H9 (cell line): ENCODE measurements at places on chromosomes 7 and 10. TPM values are rescaled to one million over a fixed set of nuclear protein-coding genes. Genes with fewer than 3 reads are reported as not detected.

The SDK1 gene
- total RNA-seq: 8.4 and 8.7 TPM in 2 replicates

DNA sequence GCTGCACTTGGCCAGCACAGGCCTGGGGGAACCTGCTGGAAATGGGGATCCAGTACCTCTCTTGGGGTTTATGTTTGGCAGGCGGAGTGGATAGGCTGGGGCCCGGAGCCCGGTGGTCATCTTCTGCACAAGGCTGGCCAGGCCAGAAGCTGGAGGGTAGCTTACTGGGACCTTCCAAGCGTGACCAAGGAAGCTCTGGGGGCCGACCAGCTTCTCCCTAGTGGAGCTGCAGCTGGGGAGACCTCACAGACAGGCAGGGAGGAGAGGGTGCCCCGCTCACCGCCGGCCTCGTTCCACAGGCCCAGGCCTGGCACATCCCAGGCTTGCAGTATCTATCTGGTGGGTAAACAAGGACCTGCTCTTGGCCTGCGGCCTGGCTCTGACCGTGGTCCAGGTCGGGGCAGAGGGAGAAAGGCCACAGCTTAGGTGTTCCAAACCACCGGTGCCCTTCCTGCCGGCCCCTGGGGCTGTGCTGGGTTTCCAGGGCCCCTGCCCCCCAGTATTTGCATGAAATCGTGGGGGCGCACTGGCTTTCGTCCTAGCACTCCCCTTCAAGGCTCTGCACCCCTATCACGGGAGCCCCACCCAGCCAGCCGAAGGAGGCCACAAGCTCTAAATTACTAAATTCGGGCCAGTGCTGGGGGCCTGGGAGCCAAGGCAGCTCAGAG, 1.5 kb upstream of the ELFN1 start:
- H3K4me1 ChIP-seq: no peaks in the 10 kb centered on the region
- peak overlapping the region; percentile 81 for H3K4me3 ChIP-seq
- H3K36me3 ChIP-seq: no peaks in the 10 kb centered on the region

The HTR5A gene
- not detected in 2 replicates for total RNA-seq

GRCh38 chr10:101995451-101996063, 60.4 kb downstream of the ARMH3 start:
- H3K4me1 ChIP-seq: no peaks in the 10 kb centered on the region
- H3K4me3 ChIP-seq: no peak overlapping the region
- H3K27ac ChIP-seq: no peak overlapping the region
- no peak for DNase-seq

The IGF2BP3 gene
- 180 and 197 TPM in 2 replicates for total RNA-seq

- no peak for DNase-seq
- no peak overlapping the region for H3K4me3 ChIP-seq
- H3K4me1 ChIP-seq: no peaks in the 10 kb centered on the region
- no peaks in the 10 kb centered on the region for H3K27me3 ChIP-seq
- peaks cover 4% of the 10 kb centered on the region; the same call in 2 of the 3 replicates for H3K36me3 ChIP-seq
These were observed 46.1 kb upstream of the ZNF33B start for GRCh38 chr10:42684517-42684916.

The FANK1 gene
- total RNA-seq: 0.39 and 0.68 TPM in 2 replicates

The MRLN gene
- not detected in 2 replicates for total RNA-seq

- H3K27ac ChIP-seq: no peak overlapping the region
- H3K4me1 ChIP-seq: no peaks in the 10 kb centered on the region
- H3K4me3 ChIP-seq: no peak overlapping the region
- no peak for DNase-seq
- no peaks in the 10 kb centered on the region for H3K27me3 ChIP-seq
- H3K36me3 ChIP-seq: no peaks in the 10 kb centered on the region
These were observed 474.1 kb upstream of the STEAP1 start for GRCh38 chr7:89680161-89680560.

DNA sequence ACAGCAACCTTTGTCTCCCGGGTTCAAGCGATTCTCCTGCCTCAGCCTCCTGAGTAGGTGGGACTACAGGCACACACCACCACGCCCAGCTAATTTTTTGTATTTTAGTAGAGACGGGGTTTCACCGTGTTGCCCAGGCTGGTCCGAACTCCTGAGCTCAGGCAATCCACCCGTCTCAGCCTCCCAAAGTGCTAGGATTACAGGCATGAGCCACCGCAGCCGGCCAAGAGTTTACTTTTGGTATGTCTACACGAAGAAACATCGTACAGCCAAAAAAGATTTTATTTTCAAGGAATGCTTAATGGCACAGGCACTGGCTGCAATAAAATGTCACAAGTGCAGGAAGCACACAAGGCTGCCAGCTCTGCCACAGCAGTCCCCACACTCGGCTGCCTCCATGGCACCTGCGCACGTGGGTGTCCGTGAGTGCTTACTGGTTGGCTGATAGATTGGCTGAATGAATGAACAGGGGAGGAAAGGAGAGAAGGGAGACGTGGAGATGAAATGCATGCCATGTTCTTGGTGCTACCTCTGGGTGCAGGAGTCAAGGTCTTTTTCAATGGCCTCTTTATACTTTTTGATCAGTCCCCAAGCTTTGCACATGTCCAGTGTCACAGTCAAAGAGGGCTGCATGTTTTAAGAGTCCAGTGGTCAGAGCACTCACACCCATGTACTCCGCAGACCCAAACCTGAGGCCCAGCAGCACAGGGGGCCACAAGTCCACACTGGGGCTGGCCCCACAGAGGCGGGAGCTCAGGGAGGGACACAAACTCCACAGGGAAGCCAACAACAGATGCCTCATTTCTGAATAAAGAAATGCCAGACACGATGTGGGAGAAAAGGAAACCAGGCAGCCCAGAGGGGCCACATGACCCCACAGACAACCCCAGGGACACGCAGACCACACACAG, 198.2 kb downstream of the MAD1L1 start:
- no peak for DNase-seq
- peaks cover 1% of the 10 kb centered on the region; the same call in 1 of the 2 replicates for H3K36me3 ChIP-seq
- no peak overlapping the region for H3K4me3 ChIP-seq

The HOXA7 gene
- not detected in 2 replicates for total RNA-seq

The ZNF365 gene
- 0.46 and 0.59 TPM in 2 replicates for total RNA-seq

GRCh38 chr7:131521651-131522163, 34.7 kb downstream of the PODXL start:
- peaks cover 14% of the 10 kb centered on the region; the same call in 1 of the 2 replicates for H3K4me1 ChIP-seq
- peak overlapping the region; percentile 17; the same call in 1 of the 3 replicates for H3K4me3 ChIP-seq
- H3K27ac ChIP-seq: no peak overlapping the region
- H3K36me3 ChIP-seq: peaks cover 46% of the 10 kb centered on the region
- H3K27me3 ChIP-seq: no peaks in the 10 kb centered on the region
- DNase-seq: peak; percentile 65

The MOGAT3 gene
- 0.11 and 0.15 TPM in 2 replicates for total RNA-seq

- no peak overlapping the region for H3K4me3 ChIP-seq
- H3K36me3 ChIP-seq: no peaks in the 10 kb centered on the region; the same call in 2 of the 3 replicates
- no peaks in the 10 kb centered on the region for H3K4me1 ChIP-seq
- no peak for DNase-seq
These were observed 94.5 kb downstream of the OR13A1 start for GRCh38 chr10:45220931-45221330.

The RBM17 gene
- total RNA-seq: 123 and 124 TPM in 2 replicates

DNA sequence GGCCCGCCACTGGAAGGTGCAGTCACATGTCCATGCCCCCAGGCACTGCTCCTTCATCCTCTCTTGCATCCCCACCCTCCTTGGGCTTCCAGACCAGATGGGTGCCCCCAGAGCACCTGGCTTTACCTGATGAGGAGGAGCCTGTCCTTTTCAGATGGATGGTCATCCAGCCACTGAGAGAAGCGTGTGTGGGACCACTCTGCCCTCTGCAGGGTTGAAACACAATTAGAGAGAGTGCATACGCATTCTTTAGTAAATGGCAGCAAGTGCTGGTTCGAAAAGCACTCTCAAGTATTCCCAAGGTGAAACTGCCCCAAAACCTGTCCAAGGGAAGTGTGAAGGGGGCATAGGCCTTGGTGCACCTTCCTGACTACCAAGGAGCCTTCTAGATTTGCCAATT, 41.6 kb downstream of the HBP1 start:
- DNase-seq: peak; percentile 31
- no peak overlapping the region for H3K4me3 ChIP-seq
- no peaks in the 10 kb centered on the region for H3K4me1 ChIP-seq
- peaks cover 9% of the 10 kb centered on the region for H3K36me3 ChIP-seq
- H3K27ac ChIP-seq: no peak overlapping the region
- no peaks in the 10 kb centered on the region for H3K27me3 ChIP-seq

GRCh38 chr7:37971491-37971890, 51.1 kb downstream of the EPDR1 start:
- DNase-seq: no peak
- H3K27ac ChIP-seq: no peak overlapping the region
- H3K27me3 ChIP-seq: no peaks in the 10 kb centered on the region

- DNase-seq: no peak
- no peak overlapping the region for H3K4me3 ChIP-seq
- no peaks in the 10 kb centered on the region for H3K27me3 ChIP-seq
- no peaks in the 10 kb centered on the region for H3K4me1 ChIP-seq
- peaks cover 28% of the 10 kb centered on the region for H3K36me3 ChIP-seq
These were observed 50.1 kb upstream of the PRKAR1B start for GRCh38 chr7:776992-777727.

GRCh38 chr10:110919349-110919931, at the start of gene SHOC2:
TSS of gene SHOC2 (plus strand) at chr10:110919604. CDS start at chr10:110964359, 44,755 bp downstream.
- peak within 1 kb of the TSS; percentile 96 for H3K4me3 ChIP-seq
- peak; percentile 100 for DNase-seq
- H3K4me1 ChIP-seq: peaks cover 4% of the 10 kb centered on the region; the same call in 1 of the 2 replicates
- H3K36me3 ChIP-seq: peaks cover 6% of the 10 kb centered on the region; the same call in 1 of the 2 replicates
- peak within 1 kb of the TSS; percentile 77 for H3K27ac ChIP-seq

The CFAP43 gene
- 0.26 and 0.64 TPM in 2 replicates for total RNA-seq

The STK31 gene
- 0.24 and 0.33 TPM in 2 replicates for total RNA-seq

The DLX6 gene
- total RNA-seq: 0.24 TPM in 1 of 2 replicates, not detected in the other

DNA sequence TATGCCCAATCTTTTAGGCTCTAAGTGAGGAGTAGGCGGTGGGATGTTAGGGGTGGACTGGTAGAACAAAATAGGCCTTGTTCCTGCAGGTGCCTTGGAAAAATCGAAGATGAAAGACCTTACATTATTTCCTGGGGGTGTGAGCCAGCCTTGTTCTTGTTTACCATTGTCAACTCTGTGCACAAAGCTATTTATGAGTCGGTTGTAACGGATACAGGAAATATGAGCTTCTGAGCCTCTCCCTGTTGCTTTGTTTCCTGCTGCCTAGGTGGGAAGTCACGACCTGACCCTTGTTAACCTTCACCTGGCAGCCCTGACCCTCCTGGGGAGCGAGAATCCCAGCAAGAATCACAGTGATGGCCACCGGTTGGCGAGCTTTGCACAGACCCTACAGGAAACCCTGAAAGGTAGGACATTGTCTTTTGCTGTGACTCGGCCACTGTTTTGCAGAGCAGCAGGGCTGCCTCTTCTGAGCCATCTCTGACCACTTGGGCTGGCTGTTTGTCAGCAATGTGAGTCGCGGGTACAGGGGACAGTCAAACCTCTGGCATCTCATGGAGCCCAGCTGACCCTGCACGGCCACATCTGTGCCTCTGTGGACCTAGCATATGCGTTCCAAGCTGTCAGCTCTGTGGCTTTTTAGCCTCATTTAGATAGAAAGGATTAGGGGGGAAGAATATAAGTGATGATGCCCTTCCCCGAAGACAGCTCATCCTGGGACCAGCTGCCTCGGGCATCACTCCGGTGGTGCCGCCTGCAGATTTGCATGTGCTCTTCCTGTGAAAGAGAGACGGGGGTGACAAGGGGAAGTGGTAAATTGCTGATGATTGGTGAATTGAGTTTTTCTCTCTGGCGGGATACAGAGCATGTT, 102.1 kb upstream of the ANLN start:
- no peak overlapping the region for H3K27ac ChIP-seq
- H3K36me3 ChIP-seq: peaks cover 7% of the 10 kb centered on the region
- H3K4me1 ChIP-seq: peaks cover 9% of the 10 kb centered on the region

GRCh38 chr7:46970476-46970875, 611.4 kb downstream of the TNS3 start:
- no peak overlapping the region for H3K27ac ChIP-seq
- no peaks in the 10 kb centered on the region for H3K27me3 ChIP-seq
- H3K4me3 ChIP-seq: no peak overlapping the region
- no peaks in the 10 kb centered on the region for H3K36me3 ChIP-seq

DNA sequence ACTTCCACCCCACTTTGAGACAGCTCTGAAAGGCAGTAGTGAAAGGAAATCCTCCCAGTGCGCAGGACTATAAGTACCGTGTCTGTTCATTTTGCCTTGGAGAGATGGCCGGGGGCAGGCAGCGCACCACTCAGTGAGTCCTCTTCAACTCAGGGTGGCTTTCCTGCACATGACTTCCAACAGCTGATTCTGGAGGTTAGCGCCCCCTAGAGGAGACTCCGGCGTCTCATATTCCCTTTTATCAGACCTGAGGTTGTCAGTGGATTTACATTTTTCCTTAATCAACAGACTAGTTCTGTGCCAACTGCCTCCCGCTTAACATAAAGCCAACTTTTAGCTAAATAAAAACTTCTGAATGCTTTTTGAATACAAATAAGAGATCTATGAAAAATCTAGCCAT, 101.0 kb downstream of the HERPUD2 start:
- no peaks in the 10 kb centered on the region for H3K36me3 ChIP-seq
- peak; percentile 76 for DNase-seq
- no peak overlapping the region for H3K27ac ChIP-seq
- no peaks in the 10 kb centered on the region for H3K27me3 ChIP-seq
- H3K4me1 ChIP-seq: no peaks in the 10 kb centered on the region
- H3K4me3 ChIP-seq: no peak overlapping the region

DNA sequence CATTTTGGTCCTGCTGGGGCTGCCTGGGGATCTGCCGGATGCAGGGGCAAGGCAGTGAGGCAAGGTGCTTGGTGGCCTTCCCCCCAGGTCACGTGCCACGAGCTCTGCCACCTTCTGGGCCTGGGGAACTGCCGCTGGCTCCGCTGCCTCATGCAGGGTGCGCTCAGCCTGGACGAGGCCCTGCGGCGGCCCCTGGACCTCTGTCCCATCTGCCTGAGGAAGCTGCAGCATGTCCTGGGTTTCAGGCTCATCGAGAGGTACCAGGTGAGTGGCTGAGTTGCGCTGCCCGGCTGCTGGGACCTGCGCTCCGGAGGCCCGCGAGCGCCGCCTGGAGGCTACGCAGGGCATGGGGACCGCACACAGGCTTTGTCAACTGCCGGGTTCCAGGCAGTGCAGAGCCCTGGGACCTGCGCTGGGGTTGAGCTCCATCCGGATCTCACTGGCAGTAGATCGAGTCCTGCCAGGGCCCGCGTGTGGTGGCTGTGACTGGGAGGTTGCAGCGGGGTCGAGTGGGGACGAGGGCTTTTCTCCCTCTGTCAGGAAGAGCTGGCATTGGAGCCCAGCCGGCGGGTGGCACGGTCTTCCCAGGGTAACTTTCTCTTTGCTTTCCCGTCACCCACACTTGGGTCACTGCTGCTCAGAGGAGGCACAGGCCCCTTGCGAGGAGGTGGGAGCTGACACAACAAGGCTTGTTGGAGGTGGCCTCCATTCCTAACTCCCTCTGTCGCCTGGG, 21.7 kb downstream of the AMZ1 start:
- H3K4me1 ChIP-seq: no peaks in the 10 kb centered on the region
- H3K4me3 ChIP-seq: no peak overlapping the region
- DNase-seq: peak; percentile 95
- H3K27me3 ChIP-seq: no peaks in the 10 kb centered on the region

The PTN gene
- total RNA-seq: 16.5 and 16.8 TPM in 2 replicates

The AUTS2 gene
- 232 and 256 TPM in 2 replicates for total RNA-seq

The GNGT1 gene
- total RNA-seq: 0.20 and 0.44 TPM in 2 replicates

The ORAI2 gene
- 26.6 and 26.7 TPM in 2 replicates for total RNA-seq

- DNase-seq: no peak
- H3K36me3 ChIP-seq: no peaks in the 10 kb centered on the region
- H3K27ac ChIP-seq: no peak overlapping the region
- no peaks in the 10 kb centered on the region for H3K27me3 ChIP-seq
These were observed 286.2 kb downstream of the KCNMA1 start for GRCh38 chr10:77351386-77351785.
